ENCODE measurements at places on chromosomes 6 and 20.

DNA sequence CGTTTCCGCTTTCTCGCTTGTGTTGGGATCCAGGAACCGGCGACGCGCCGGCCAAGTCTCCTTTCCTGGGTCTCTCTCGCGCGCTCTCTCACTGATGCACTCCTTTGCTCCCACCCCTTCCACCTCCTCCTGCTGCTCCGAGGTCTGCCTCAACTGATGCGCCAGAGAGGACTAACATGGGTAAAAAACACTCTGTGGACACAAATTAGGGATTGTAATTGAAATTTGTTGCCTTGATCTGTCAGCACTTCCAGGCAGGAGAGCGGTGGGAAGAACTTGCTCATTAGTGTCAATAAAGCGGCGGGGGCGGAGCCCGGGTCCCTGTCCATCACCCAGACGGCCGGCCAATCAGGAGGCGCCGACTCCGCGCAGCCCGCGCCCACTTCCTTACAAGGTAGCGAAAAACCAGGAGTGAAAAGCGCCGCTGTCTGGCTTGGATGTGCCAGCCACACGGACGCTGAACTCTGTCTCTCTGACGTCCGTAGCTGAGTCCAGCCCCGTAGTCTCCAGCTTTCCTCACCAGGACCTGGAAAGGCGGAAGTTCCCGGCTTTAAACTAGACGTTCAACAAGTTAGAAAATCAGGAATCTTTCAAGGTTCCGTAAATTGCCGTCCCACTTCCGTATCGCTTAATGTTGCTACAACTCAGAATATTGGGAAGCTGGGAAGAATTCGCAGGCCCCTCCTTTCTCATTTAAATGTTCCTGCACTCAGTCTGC, at the start of gene TBX18:
Gene TBX18, minus strand, starts transcription at position 267 of the 718 bp plus-strand sequence. CDS start 417 bp downstream, outside the sequence.
- no peak for DNase-seq

DNA sequence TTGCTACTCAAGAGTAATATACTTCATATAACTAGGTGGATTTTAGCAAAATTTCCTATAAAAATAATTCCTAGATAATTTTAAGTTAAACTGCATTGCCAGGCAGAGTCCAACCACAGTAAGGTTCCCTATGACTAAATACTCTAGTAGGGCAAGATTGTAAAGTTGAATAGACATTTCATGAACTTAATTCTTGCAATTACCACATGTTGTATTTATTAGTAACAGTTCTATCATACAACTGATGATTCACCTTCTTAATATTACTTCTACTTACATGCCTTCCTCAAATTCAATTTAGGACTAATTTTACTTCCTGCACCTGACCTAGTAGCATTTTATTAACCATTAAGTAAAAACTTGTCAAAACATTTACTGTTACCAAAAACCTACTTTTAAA, 266.7 kb upstream of the THEMIS start:
- DNase-seq: no peak

DNA sequence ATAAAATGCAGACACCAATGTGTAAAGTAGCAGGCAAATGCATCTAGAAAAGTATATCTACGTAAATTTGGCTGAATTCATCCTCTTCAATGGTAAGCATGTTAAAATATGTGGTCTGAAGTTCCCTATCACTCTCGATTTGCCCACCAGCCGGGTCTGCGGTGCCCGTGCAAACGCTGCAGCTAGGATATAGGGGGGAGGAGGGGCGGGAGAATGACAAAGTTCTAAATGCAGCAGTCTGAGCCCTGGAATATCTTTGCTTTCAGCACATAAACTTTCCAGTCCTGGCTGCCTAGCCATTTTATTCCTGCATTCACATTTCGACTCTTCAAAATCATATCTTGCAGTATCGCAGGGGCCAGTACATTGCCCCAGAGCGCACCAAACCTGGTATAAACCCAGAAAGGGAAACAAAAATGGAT, 708 bp downstream of the NRN1 start:
- DNase-seq: no peak

- no peak for DNase-seq
Observed at GRCh38 chr20:51137461-51137860, 114.6 kb upstream of the KCNG1 start.

DNA sequence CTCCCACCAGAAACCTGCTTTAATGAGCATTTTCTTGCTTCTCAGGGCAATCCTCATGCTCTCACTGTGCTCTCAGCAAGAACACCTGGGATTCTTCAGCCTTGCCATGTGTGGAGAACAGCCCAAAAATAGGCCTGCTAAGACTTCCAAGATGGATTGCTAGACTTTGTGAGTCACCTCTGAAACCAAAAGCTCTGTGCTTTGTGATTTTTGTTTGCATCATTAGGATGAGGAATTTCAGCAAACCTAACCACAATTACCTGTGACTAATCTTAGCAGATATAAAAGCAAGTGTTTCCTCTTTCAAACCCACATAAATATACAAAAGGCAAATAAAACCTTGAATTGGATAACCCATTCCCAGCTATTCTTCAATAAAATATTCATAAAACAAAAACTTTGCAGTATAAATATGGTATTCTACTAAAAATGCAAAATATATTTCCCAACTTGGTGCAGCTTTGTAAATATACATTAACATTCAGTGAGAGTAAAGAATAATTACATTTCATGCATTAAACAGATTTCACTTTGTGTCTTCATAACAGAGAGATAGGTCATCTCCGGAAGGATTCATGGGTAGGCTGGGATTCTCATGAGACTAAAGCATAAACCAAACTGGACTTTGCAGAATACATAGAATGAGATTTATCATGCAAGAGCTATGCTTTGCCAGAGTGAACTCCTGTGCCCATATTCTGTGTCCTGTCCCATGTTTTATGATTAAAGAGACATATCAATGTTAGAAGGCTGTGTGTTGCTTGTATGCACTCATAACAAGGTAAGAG, 33.5 kb downstream of the TPBG start:
- DNase-seq: no peak

GRCh38 chr20:37986044-37986858, 47.0 kb downstream of the TTI1 start:
- DNase-seq: no peak

- DNase-seq: no peak
Observed at GRCh38 chr20:60977901-60978300, 274.2 kb upstream of the CDH4 start.

DNA sequence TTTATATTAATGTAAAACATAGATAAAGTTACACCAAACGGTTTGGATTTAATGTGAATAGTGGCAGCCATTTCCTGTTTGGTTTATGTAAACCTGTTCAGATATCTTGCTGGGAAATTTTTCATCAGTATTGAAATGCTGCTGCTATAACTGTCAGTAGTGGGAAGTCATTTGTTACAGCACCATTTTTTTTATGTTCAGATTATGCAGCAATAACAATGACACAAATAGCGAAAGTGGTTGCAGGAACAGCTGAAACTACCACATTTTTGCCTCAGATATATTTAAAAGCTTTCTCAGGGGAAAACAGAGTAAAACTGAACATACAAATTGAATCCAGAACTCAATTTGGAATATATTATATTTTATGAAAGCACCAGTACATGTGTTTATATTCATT, 128.8 kb upstream of the SIM1 start:
- DNase-seq: no peak

GRCh38 chr20:57374343-57374930, 16.8 kb upstream of the RBM38 start:
- DNase-seq: no peak

DNA sequence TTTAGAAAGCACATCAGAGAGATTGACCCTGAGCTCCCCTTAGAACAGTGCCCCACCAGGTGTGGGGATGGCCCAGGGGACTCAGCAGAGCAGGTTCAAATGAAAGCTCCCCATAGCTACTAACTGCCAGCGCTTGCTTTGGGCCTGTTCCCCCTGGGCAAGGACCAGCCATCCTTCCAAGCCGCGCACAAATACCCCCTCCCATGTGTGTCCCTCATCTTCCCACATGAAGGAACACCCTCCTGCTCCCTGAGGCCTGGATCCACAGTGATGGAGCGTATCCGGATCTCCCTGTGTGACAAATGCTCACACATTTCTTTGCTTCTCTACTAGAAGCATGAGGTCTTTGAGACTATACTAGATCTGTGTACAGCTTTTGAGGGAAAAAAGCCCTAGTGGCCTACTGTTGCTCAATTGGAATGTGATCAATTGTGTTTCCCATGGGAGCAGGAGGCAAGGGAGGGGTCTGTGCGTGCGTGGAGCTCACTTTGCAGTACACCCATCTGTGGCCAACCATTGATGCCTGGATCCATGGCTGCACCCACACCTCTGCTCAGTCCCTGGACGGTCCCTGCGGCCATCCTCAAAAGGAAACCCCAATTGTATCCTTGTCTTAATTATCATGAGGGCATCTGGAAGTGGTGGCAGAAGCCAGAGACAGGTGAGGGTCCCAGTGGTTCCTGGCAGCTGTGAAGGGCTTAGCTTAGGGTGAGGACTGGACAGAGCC, 1.4 kb upstream of the RAET1G start:
- no peak for DNase-seq

DNA sequence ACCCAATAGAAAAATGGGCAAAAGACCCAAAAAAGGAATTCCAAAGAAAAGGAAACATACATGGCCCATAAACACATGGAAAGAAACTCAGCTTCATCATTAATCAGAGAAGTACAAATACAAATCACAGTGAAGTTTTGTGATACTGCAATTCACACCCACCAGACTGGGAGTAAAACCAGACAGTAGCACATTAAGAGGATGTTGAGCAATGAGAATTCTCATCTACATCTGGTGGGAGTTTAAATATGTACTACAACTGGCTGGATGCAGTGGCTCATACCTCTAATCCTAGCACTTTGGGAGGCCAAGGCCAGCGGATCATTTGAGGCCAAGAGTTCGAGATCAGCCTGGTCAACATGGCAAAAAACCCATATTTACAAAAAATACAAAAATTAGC, 125.7 kb upstream of the PHACTR1 start:
- DNase-seq: no peak

- no peak for DNase-seq
Observed at GRCh38 chr6:56649053-56649769, 6.5 kb upstream of the DST start.

DNA sequence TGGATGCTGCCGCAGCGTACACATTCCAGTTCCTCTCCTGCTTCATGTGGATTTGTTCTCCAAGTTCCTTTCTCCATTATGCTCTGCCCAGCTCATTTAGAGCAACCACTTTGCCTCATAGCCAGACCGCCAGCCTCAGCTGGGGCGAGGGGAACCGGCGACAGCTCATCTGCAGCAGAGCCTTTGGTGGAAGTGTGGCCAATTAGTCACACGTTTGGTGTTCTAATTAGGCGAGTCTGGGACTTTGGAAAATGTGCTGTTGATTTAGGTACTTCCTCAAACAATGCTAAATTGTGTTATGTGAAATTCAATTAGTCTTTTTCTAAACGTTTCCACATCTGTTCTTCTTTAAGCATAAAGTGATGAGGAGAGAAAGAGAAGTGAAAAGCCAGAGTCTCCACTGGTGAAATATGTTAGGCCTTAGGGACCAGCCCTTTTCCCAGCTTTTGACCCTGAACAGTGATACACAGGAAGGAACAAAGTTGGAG, 217.9 kb downstream of the TBX18 start:
- no peak for DNase-seq

DNA sequence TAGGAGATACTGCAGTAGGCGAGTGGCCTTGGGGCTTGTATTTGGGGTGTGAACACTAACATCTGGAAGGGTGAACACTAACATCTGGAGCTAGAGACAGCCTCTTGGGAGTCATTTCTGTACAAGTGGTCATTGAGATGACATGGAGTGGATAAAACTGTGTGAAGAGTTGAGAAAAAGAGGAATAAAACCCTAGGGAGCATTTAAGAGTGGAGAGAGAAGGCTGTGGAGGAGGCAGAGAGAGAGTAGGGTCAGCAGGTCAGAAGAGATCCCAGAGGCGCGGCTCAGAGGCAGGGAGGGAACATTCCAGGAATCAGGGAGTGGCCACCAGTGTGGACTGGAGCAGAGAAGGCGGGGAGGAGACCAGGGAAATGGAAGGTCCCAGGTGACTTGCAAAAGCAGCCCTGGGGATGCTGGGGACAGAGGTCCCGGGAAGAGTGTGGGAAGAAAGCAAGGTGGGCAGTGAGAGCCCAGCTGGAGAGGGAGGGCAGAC, 202.0 kb upstream of the RNF24 start:
- no peak for DNase-seq

GRCh38 chr6:89260310-89260709, 43.2 kb upstream of the GABRR1 start:
- no peak for DNase-seq

- DNase-seq: no peak
Observed at GRCh38 chr20:23094927-23095326, 8.8 kb upstream of the CD93 start.

GRCh38 chr6:42279966-42280629, 62.4 kb upstream of the MRPS10 start:
- DNase-seq: no peak

DNA sequence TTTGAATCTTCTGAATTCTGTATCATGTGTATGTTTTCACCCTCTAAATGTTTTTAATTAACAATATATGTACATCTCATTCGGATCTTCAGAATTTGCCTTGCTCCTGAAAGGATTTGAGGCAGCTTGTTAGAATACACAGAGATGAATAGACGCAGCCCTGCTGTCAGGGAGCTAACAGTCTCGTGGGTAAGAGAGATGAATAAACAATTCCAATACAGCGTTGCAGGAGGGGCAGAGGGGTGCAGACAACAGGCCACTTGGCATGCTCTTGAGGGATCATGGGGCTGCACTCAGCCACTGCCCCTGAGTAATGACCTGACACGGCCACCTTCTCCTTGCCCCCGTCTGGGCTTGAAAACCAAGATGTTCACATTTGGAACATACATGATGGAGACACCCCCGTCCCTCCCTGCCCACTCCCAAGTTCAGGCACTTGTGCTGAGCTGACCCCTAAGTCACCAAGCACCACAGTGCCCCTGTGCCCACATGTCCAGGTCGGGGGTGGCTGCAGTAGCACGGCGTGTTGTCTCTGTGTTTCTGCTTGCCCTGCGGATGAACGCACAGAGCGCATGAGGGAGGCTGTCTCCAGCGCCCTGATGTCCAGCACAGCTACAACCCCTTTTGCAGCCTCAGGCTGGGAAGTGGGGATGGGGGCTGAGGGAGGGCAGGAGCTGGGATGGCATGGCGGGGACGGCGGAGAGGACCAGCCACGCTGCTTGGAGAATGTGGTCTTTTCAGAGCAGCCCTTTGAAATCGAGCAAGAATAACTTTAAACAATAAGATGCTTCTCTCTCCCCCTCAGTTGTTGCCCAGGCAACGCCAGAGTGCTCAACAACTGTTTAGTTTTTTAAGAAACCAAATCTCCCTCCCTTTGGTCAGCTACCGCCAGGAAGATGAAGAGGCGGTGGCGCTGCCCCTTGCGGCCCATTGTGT, 33.0 kb upstream of the CDH22 start:
- DNase-seq: no peak

Measured in activated naive CD4-positive, alpha-beta T cell (primary cell).